Activated CD4-positive, CD25-positive, alpha-beta regulatory T cell (primary cell): ENCODE measurements at places on chromosomes 7 and 10.

DNA sequence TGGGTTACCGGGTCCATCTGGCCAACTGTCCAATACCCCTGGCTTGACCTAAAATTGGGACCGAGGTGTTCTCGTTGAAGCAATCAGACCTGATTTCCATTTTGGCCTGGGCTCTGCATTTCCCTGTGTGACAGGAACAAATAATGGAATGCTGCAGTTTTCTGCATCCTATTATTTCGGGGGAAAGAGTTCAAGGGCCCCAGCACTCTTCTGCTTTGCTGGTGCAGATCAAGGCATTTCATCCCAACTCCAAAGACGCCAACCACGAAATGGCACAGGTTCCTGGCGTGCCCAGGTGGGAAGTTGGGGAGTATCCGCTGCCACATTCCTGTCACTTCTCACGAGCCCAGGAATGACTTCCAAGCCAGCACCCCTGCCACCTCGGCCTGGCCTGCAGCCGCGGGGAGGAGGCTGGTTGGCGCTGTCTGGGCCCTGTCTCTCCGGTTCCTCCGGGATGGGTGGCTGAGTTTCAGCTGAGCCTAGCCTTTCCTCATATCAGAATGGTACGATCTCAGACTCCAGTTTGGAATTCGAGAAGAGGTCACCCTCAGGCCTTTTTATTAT lies 56.5 kb downstream of the FAM171A1 start:
- DNase-seq, result no peak

GRCh38 chr7:31106303-31107105 lies 54.4 kb downstream of the ADCYAP1R1 start:
- DNase-seq, result no peak

DNA sequence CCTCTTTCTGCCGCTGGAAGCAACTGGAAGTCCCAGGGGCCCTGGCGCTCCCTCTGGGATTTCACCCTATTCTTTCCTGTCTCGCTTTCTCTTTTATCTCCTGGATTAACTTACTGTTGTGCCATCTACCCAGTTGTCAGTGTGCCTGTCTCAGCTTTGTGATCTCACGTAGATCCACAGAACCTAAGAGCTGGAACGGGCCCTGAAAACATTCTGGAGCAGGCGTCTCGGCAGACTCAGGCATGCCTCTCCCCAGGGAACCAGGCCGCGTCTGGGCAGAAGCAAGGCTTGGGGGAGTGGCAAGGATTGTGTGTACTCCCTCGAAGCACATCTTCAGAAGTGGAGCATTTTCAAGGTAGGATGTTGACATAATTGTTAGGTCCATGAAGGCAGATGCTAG lies 87.2 kb downstream of the KCNMA1 start:
- no peak for DNase-seq

DNA sequence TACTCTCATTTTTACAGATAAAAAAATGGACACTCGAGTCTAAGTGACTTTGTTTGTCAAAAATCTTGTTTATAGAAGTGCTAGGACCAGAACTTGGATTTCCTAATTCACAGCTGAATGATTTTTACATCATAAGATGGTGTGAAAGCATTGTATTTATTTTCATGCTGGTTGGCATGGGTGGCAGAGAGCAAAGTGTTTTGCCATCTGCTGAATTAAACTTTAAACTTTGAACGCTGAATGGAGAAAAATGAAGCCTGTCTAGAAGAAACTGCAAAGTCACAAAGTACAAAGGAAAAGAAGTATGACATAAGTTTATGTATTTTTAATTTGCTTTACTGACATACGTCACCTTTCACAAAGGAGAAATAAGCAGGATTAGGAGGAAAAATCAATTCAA lies 142.0 kb downstream of the NRBF2 start:
- DNase-seq, result no peak

- DNase-seq, result no peak
Observed at GRCh38 chr7:20136647-20137046, 80.5 kb downstream of the MACC1 start.

DNA sequence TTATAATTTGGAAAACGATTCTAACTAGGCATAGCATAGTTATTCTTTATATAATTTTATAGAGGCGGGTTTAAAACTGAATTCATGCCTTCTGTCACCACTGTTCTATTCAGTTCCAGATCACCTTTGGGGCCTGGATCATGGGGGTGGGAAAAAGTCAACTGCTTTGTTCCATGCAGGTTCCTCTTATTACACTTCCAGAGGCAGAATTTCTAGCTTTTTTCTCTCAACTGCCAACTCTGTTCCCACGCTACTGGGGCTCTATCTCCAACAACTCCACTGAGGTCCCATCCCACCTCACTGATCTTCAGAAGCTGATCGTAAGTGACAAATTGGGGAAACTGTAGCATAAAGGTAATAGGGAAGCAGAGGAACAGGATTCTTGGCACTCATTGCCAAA lies 283.6 kb upstream of the IMMP2L start:
- no peak for DNase-seq

DNA sequence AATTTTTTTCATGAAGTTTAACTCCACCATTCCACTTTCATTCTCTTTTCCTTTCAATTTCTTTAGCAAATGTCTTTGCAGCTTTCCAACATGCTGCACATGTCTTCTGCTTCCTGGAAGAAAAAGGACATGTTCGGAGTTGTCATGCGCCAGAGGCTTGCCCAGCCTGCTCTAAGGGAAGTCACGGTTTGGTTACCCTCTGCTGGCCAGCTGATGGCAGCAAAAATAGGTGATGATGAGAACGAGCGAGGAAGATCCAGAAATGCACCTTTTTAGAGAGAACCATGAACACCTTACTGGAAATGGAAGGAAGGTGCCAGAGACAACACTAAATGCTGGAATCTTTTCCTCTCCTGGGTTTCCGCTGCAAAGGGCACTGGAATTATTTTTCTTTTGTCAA lies 4.9 kb upstream of the ZSCAN21 start:
- no peak for DNase-seq

DNA sequence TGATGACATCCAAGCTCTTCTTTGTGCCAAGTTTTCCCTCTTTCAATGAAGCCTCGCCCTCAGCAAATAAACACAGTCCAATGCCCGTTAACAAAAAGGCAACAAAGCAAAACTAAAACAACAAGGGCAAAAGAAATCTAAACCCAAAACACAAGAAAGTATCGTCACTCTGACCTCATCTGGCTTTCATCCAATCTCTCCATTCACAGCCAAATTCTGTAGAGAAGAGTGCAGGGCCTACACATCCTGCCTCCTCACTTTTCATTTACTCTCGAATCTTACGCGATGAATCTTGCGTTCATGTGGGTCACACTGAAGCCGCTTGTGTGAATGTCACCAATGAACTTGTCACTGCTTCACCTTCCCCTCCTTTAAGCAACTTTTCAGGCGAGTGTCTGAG lies 15.9 kb upstream of the AKR1E2 start:
- no peak for DNase-seq

- no peak for DNase-seq
Observed at GRCh38 chr7:149552799-149553198, 55.2 kb upstream of the ZNF746 start.
